ENCODE measurements at places on chromosomes 1 and 21.

DNA sequence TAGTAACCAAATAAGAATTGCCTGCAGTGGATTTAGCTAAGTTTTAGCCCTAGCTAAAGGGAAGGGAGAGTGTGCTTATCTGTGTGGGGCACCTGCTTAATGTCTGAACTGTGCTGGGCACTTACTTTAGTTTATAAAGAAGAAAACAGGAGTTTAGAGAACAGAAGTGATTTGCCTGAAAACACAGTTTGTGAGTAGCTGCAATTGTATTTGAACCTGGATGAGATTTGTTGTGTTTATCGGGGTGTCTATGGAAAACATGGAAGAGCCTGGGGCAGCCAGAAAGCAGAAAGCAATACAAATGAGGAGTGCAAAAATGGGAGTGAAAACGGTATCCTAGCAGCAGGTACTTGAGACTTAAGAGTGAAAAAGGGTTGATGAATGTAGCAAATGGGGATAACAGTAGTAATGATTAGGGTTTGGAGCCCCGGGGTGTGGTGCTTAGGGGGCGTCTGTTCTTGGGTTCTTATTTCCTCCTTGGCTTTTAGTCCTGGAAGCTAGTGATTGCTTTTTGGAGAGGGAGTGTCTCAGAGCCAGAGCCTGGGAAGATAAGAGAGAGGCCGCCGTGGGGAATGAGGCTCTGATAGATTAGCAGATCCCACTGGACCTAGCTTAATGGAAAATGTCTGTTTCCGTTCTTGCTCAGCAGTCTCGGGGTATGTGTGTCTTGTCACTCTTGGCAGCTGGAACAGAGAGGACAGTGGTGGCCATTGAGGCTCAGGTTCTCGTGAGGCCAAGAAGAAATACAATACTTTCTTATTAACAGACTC lies 5.6 kb downstream of the PRCC start:
- no peak for DNase-seq

GRCh38 chr1:111656086-111657017 lies 36.8 kb downstream of the RAP1A start:
- DNase-seq: peak; percentile 33

DNA sequence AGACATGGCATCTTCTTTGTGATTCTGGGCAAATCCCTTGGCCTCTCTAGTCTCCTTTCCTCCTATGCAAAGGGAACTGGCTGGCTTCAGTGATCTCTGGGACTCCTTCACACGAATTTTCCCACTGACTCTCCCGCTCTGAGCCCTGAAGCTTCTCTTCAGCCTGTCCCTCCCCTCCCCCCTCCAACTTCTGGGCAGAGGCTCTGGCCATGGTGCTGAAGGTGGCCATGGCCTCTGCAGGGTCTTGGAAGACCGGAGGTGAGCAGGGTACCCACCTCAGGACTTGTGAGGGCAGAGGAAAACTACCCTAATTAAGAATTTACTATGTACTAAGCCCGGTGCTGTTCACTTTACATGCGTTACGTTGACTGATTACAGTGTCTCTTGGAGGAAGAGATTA lies 29.4 kb upstream of the POU3F1 start:
- no peak for DNase-seq

DNA sequence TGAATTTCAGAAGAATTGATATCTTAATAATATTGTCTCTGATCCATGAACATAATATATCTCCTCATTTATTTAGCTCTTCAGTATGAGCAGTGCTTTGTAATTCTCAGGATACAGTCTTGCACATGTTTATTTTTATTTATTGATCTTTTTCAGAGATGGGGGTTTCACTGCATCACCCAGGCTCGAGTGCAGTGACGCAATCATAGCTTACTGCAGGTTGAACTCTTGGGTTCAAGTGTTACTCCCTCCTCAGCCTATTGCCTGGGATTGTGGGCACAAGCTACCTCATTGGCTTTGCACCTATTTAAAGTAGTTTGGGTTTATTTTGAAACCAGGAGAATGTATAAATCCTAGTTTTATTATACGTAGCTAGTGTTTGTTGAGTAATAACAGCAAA lies 4.7 kb downstream of the RPS6KC1 start:
- no peak for DNase-seq

- DNase-seq: peak; percentile 69
Measured at GRCh38 chr1:37495875-37496274, 18.7 kb downstream of the MEAF6 start.

DNA sequence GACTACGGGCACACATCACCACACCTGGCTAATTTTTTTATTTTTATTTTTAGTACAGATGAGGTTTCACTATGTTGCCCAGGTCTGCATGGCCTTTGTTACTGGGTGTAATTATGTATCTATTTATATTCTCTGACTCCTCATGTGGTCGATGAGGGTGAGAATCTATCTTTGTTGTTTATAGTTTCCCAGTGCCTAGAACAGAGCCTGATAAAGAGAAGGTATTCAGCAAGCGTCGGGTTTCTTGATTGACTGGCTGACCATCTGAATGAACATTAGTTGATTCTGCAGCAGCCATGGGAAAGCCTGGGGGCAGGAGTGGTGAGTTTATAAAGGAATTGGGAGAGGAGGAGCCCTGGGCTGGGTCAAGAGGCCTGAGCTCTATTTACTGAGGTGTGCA lies 28.5 kb downstream of the SERINC2 start:
- no peak for DNase-seq

GRCh38 chr1:24805534-24806301 lies 60.5 kb downstream of the CLIC4 start:
- DNase-seq: no peak

DNA sequence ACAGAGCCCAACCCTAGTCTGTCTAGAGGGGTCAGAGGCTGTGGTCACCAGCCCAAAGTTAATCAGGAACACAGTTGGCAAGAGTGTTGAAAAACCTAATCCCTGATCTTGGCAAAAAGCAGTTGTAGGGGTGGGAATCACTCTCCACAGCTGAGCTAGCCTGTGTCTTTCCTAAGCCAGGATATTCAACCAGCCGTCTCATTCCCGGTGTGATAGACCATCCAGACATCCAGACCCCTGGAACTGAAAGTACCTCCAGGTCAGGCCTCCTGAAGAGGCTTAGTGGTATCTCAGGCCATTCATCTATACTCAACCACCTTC lies 4.9 kb downstream of the LHX9 start:
- DNase-seq: no peak

- no peak for DNase-seq
Measured at GRCh38 chr1:226033991-226034390, 28.5 kb upstream of the H3-3A start.

DNA sequence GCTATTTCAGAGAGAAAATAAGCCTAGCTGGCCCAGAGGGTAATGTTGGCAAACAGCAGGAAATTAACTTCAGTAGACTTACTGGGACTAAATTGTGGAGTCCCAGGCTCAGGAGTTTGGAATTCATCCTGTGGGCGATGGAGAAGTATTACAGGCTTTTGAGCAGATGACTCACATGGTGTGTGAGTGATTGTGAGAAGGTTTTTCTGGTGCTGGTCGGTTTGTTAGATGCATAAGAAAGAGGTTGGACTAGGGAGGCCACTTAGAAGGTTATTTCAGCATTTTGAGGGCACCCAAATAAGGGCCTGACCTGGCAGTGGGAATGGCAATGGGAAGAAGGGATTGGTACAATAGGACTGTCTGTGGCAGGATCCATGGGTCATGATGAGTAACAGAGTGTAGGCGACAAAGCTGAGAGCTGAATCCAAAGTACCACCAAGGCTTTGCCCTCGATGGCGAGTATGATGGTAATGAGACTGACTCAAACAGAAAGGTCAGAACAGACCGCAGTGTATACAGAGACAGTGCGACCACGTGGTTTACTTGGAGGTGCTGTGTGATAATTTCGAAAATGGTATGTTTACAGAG lies 69.2 kb upstream of the KIF26B start:
- DNase-seq: no peak

DNA sequence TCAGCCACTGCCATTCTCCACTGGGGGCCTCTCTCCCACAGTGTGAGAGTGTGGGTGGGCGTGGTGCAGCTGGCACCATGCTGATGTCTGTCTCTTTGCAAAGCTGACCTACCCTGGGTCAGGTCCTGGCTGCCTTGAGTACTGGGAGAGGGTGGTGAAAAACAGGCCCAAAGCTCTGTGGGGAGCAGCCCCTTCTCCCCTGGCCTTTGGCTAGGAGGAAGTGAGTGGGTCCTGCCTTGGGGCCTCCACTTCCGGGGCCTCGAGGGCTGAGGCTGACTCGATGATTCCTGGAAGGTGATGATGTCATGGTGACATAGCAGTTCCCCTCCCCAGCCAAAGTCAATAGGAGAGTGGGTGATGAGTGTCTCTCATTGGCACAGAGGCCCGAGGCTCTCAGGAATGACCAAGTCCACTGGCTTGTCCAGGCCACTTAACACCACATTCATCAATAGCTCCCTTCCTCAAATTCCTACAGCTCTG lies 53.0 kb downstream of the IER5 start:
- peak; percentile 82 for DNase-seq

DNA sequence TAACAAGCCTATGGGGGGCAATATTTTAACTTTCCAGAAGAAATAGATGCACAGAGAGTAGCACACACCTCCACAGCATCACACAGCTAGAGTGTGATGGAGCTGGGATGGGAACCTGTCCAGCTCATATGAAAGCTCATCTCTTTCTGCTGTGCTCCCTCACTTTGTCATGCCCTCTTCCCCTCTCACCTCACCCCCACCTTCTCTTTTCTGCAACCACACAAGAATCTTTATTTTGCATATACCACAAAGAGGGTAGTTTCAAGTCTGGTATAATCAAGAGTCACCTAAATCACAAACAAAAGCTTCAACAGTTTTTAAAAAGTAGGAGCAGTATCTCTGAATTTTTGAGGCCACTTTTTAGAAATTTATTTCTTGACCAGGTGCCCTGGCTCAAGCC lies 22.6 kb downstream of the FOXD2 start:
- no peak for DNase-seq

DNA sequence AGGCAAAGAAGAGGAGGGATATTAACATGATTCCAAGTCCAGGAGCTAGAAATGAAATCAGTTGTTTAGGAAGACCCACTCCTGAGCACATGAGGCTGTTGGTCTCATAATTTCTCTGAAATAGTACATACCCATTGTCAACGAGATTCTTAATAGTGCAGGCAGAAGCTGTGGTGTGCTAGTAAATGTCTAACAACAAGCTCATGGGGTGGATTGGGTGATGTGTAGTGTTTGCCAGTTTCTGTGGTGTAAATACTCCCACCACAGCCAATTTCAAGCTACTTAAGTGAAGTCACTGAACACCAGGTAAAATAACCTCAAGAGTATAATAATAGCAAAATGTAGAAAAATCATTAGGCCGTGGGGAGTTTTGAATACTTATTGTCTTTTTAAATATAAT lies 42.0 kb downstream of the SYF2 start:
- DNase-seq: no peak

DNA sequence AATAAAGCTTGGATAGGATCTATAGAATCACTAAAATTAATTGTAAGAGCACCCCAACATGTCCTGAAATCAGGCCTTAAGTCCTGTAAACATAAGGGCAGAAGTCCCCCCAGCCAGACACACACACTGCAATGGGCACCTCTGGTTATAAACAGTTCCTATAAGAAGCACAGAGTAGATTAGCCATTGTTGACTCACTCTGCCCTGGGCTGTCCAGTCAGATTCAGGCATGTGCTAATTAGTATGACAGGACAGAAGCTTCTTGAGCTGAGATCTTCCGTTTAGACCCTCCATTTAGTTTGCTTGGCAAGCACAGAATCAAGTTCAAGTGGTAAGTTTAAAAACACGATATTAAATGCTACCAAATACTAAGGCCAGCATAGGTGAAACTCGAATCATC lies 11.8 kb upstream of the DENND1B start:
- DNase-seq: no peak

DNA sequence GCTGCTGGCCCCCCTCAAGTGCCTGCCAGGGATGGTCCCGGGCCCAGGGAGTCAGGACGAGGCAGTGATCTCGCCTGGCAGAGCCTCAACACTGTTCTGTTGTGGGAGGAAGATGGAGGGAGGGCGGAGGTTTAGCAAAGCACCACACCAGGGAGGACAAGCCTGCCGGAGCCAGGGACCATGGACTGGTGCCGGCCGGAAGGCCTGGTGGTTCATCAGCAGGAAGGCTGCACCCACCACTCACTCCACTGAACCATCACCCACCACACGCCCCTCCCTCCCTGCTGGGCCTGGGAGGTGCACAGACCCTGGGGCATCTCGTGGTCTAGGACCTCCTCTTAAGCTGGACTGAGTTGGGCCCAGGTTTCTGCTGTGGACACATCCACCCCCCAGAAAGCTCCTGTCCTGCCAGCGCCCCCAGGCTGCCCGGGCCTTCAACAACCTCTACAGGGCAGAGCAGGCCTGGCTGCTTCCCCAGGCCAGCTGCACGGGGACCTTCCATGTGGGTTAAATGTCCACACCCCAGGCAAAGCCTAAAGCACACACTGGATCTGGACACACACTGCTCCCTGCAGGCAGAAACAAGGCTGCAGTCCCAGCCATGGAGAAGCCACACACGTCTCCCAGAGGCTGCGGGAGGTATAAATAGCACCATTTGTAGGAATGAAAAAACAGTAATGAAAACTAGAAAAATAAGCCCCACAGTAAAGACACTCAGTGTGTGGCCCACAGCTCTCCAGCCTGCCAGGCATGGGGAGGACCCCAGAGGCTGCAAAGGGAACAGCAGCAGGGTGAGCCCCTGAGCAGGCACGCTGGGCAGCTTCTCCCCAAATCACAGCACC lies 10.4 kb upstream of the TMEM240 start:
- DNase-seq: no peak

- DNase-seq: no peak
Measured at GRCh38 chr1:207366022-207366421, 44.5 kb downstream of the CD55 start.

- DNase-seq: no peak
Measured at GRCh38 chr1:22112554-22112953, 30.3 kb downstream of the WNT4 start.

DNA sequence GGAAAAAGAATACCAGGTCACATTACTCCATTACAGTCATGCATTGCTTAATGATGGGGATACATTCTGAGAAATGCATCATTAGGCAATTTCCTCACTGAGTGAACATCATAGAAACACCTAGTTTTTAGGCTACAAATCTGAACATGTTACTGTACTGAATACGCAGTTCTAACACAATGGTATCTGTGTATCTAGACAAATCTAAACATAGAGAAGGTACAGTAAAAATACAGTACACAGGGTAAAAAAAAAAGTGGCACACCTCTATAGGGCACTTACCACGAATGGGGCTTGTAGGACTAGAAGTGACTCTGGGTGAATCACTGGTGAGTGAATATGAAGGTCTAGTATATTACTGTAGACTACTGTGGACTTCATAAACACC lies 115.7 kb downstream of the AKT3 start:
- DNase-seq: no peak

DNA sequence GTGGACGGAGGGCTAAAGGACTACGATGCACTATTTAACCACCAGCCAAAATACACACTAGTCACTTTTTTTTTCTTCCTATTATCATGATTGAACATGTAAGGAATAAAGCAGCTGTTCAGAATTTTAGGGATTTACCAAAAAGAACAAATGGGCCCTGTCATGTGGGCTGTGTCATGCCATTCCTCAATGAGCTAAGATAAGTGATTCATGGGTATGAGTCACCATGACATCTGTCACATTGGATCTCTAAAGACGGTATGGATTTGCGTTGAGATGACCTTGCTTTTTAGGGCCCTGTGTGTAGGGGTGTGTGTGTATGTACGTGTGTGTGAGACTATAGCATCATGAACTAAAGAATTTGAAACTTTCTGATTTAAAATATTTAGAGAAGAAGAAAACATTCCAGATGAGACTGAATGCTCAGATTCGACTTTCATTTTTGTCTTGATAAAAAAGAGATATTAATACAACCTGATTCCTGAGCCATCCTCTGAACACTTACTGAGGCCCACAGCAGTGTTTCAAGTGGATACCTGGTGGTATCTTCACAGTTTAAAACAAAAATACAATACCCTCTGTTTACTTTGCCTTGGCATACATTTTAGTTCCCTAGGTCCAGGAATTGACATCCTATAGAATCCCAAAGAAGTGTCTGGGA lies 246.1 kb upstream of the DUSP10 start:
- peak; percentile 65 for DNase-seq

Data from NCI-H69 (cell line).